ENCODE measurements at places on chromosomes 1 and 21.

- DNase-seq = no peak
Measured at GRCh38 chr1:43272161-43272560, 2.4 kb downstream of the TMEM125 start.

GRCh38 chr21:22225299-22225698, 1227.1 kb downstream of the NCAM2 start:
- no peak for DNase-seq

DNA sequence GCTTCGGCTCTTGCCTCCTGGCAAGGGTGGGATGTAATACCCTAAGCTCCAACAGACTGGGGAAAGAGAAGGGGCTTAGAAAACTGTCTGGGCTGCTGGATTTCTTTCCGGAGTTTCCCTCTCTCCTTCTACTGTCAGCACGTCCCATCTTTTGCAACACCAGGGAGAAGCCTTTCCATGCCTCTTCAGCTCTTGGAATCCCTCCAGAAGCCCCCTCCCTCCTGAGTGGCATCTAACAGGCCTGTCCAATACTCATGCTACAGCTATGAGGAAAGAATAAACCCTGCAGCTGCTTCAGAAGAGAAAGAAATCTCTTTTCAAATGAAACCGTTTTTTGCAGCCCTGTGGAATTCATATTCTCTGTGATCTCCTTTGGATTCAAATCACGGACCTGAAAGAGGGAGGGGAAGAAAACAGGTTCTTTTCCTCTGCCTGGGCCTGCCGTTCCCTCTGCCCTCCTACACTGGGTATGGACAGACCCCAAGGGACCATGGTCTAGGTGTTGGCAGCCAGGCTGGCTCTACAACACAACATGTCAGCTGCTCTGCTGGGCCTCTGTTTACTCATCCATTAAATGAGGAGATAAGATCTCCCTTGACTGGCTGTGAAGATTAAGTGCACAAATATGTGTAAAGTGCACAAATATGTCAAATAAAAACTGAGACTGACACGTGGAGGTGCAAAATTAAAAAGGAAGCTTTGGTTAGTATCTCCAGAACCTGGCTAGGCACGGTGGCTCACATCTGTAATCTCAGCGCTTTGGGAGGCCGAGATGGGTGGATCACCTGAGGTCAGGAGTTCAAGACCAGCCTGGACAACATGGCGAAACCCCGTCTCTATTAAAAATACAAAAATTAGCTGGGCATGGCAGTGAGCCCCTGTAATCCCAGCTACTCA, 6.0 kb upstream of the CAPN2 start:
- no peak for DNase-seq

- DNase-seq = no peak
Measured at GRCh38 chr1:217004776-217005436, 281.7 kb upstream of the ESRRG start.

GRCh38 chr1:111505641-111506119, 2.2 kb upstream of the ADORA3 start:
- no peak for DNase-seq

GRCh38 chr1:236143104-236143948, 987 bp downstream of the GPR137B start:
- DNase-seq = no peak

- no peak for DNase-seq
Measured at GRCh38 chr1:214419650-214420049, 131.8 kb downstream of the PTPN14 start.

DNA sequence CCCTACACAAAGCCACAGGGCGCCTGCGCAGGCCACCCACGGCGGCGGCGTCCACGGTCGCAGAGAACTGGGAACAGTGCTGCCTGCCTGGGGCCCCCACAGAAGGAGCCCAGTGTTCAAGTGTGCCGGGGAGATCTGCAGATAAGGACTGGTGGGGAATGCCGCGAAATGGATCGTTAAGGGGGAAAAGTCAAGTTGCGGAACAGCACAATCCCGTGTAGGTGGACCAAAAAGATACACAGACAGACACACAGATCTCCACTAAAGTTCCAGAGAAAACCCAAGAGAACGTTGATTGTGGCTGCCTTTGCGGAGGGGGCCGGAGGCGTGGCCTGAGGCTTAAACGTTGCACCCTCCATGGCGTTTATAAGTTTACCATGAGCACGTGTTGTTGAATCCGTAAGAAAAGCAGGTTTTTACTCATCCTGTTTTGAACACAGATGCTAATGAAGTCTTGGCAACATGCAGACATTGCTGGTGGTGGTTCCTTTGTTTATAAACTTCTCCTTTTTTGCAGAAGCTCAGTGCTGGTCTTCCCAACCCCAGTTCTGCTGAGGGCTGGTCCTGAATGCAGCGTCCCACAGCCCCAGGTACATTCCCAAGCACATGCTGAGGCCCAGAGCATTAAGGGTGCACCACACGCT, 4.1 kb downstream of the SPATC1L start:
- DNase-seq = no peak

DNA sequence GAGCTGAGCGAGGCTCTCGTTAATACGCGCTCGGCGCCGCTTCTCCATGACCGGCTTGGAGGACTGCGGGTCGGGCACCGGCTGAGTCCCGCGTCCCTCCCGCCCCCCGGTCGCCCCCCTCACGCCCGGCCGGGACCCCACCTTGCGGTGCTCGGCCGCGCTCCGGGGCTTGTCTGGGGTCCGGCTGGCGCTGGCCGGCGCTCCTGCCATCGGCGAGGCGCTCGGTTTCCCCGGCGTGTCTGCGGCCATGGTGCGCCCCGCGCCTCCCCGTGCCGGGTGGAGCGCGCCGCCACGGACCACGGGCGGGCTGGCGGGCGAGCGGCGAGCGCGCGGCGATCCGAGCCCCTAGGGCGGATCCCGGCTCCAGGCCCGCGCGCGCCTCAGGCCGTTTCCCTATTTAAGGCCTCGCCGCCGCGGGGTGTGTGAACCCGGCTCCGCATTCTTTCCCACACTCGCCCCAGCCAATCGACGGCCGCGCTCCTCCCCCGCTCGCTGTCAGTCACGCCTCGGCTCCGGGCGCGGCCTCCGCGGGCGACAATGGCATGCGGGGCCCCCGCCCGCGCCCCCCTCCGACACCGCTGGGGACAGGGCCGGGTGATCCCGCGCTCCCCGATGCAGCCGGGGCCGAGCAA, at the start of gene HES4:
Gene HES4, minus strand, starts transcription at position 373 of the 632 bp plus-strand sequence. Its CDS starts 124 bp downstream, at position 249.
- DNase-seq = no peak

- DNase-seq = no peak
Measured at GRCh38 chr1:238778113-238778512, 608.3 kb upstream of the CHRM3 start.

DNA sequence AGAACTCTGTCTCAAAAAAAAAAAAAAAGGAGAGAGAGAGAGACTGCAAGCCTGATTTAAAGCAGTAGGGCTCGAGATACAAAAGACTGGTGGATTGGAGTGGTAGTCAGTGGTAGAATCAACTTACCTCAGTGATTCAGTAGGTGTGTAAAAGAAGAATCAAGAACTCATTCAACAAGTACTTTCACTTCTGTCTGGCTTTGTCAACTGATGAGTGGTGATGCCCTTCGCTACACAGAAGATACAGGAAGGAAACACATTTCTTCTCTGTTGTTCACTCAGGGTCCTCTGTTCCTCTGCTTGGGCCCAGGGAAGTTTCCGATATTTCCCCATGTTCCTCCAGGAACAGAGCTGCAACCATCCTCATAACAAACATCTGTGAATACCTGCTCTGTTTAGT, 68.6 kb upstream of the COG2 start:
- peak; percentile 7 for DNase-seq

DNA sequence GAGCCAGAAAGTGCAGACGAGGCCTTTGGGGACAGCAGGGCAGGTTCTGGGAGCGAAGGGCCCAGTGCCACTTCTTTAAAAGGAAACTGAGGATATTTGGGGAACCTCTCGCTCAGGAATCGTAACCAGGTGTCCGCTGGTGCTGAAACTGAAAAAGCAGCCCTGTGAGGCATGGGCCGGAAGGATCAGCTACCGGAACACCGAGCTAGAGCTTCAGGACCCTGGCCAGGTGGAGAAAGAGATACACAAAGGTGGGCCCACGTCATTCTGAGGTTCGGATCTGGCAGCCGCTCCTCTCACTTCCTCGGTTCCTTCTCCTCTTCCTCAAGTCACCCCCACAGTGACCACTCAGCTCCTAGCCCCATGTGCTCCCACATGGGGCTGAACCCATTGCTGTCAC, 18.1 kb downstream of the MX2 start:
- DNase-seq = no peak

DNA sequence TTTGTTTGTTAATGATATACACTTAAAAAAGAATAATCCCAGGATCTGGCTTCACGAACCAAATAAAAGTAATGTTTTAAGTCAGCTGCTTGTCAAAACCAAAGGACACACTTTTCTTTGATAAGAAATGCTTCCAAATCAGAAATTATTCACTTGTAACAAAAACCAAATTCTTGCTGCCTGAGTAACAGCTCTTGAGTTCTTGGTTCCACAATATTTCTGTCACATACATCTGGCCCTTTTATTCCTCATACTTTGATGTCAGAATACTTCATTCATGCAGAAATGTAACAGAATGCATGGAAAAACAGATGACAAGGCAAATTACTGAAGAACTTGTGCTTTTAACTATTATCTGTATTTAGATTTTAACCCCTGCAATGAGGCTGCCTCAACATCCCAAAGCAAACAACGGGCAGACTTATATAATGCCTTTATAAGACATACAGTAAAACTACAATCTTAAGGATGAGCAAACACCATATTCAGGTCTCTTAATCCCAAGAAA, 1.5 kb downstream of the VAMP4 start:
- no peak for DNase-seq

DNA sequence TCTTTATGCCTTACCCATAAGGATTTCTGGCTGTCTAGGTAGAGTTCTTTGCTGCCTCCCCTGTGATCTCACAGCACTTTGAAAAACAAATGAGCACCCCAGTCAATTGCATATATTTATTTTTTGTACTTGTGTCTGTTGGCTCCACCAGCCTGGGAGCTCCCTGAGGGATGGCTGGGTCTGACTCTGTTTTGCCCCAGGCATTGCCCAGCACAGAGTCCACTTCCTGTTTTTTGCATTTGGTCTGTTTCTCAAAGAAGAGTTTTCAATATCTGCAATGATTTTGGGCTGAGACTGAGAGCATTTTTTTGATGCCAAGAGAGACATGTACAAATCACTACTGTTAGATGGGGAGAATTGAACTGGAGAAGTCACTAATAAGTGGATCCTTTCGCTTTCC, 125.0 kb downstream of the FOXD2 start:
- DNase-seq = no peak

- no peak for DNase-seq
Measured at GRCh38 chr1:21608798-21609197, 60.4 kb downstream of the RAP1GAP start.

GRCh38 chr1:172397221-172397620, 23.3 kb upstream of the C1orf105 start:
- no peak for DNase-seq

- no peak for DNase-seq
Measured at GRCh38 chr21:27954543-27955165, 987.8 kb upstream of the ADAMTS5 start.

- DNase-seq = no peak
Measured at GRCh38 chr1:227092069-227092468, 152.0 kb downstream of the COQ8A start.

DNA sequence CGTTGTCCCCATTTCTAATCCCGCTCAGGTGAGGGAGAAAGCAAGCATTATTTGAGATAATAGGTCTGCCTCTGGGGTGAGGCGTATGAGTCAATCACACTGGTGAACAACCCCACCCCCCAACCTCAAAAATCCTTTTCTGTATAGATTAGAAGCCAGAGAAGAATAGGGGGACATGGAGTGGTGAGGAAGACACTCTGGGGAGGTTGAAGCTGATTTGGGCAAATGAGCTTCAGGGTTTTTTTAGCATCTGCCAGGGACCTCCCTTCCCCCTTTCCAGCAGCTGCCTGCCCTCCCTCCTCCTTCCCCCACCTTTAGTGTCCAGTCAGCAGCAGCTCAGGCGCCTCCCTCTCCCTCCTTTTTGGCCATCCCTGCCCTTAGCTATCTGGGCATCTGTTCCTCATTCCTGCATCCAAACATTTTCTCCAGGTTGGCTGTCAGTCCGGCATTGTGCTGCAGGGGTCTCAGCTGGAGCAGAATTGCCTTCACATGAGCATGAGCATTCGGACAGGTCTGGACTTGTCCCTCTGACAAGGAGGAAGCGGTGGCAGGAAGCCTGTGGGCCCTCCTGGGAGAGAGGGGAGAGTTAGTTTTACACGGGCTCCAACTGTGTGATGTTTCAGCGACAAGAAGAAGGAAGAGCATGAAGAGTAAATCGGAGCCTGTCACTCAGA, 30.8 kb upstream of the PTGFRN start:
- DNase-seq = no peak

DNA sequence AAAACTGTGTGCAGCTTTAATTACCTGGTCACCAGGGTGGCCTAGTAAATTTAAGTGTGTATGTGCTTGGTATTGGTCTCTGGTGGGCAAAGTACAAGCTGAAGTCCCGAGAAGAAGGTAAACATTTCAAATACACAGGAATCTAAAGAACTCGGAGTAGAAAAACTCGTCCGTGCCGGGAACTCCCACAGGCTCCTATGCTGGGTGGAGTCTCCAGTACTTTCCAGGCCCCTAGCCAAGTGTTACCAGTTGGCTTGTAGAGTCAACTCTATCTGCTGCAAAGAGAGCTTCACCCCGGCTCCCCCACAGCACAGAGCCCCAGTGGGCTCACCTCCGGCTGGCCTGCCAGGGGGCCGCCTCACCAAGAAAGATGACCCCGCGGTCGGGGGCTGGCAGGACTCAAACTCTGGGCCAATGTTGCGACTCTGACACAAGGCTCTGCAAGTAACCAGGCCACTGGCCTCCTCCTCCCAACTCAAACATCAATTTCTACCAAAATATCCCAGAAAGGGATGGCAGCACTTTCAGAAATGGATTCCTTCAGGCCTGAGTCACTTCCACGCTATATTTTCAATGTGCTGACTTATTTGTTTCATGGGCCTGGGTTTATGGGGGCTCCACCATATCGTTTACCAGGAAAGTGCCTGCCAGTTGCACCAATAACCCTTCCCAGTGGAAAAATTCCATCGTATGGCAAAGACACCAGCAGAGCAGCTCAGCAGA, 73.9 kb downstream of the SLC66A1 start:
- no peak for DNase-seq

DNA sequence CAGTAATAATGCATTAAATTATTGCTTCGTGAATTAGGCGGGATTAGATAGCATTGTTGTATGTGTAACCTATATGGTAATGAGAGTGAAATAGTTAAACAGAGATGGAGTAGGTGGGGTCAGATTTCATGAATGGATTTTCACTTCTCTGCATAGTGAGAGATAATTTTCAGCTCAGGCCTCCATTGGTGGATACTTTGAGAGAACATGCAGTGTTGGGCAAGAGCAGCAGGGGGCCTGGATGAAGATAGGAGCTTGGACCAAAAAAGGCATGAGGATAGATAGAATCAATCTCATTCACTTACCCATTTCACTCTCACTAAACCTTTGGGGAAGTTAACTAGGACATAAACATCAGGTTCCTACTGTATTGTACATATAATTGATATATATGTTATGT, 39.5 kb upstream of the C1orf87 start:
- DNase-seq = no peak

GRCh38 chr1:12244078-12244477, 14.2 kb downstream of the VPS13D start:
- DNase-seq = no peak

GRCh38 chr21:39562791-39563770, 49.7 kb upstream of the B3GALT5 start:
- no peak for DNase-seq
